Effector memory CD4-positive, alpha-beta T cell (primary cell): ENCODE measurements at places on chromosomes 7 and 10.

DNA sequence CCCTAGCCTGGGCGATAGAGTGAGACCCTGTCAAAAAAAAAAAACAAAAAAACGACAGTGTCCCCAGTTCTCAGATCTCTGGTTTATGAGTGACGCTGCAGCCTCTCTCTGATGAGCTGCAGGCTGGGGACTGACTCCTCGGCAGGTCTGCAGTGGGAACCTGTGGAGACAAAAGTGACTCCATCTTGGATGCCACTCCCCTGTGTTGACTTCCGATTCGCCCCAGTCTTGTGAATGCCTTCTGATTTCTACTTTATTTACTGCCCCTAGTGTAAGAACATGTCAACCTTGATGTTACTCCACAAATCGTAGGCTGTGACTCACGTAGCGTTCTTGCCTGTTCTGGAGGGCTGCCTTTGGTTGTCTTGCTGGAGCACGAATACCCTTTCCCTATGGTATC lies 6.2 kb downstream of the TACR2 start:
- no peak for DNase-seq

GRCh38 chr7:69775231-69775771 lies 177.0 kb downstream of the AUTS2 start:
- DNase-seq, result no peak

DNA sequence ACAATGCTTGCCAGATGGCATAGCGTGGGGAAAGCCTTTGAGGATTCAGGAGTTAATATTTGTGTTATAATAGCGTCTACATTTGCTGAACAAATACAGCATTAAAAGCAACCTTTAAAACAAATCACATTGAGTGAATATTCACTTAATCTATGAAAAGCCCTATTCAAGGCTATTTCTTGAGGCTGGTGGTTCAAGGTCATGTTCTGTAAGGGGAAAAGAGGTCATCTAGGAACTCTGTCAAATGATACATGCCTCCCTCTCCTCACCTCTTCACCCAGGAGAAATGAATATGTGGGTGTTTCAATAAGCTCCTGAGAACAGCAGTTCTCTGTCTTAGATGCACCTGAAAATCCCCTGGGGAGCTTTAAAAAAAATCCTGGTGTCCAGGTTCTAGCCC lies 303.0 kb downstream of the ELMO1 start:
- DNase-seq, result no peak

GRCh38 chr7:154409703-154410311 lies 357.6 kb downstream of the DPP6 start:
- no peak for DNase-seq

- DNase-seq, result peak; percentile 44
These were observed 52.4 kb upstream of the ITGB1 start for GRCh38 chr10:33010132-33011037.

DNA sequence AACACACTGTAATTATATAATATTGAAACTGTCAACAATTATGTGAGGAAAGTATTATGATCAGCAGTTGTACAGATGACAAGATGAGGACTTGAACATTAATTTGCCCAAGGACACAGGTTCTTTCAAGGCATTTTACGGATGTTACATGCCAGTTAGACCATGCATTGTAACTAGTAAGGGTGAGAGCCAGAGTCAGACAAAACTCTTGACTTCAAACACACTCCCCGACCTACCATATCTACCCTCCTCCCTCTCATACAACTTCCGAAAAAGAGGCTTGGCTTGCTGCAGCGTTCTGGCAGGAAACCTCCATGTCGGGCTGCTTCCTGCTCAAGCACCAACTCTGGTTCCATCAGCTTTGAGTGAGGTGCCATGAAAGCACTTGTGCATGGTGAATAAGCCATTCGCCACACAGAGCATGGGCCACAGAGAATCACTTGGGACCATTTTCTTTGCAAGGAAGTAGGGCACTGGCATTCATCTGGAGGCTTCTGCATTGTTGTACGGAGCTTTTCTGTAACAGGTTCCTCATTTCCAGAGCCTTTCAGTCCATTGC lies 53.2 kb downstream of the FOXI2 start:
- DNase-seq, result no peak

- DNase-seq, result peak; percentile 25
These were observed 70.8 kb upstream of the UCN3 start for GRCh38 chr10:5293691-5294550.

DNA sequence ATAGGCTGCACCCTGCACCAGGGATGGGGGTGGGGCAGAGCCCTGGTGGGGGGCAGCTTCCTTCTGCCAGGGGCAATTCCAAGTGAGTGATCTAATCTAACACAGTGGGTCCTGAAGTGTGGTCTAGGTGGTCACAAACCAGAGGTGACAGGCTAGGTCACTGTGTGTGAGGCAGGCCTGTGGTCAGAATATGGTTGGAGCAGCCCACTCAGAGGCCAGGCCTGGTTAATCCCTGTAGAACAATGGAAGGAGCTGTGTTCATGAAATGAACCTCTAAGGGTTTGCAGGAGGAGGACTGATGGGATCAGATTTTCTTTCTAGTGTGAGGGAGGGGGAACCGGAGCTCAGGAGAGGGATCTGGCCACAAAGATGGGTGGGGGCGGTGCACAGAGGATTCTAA lies 10.0 kb upstream of the TSPAN14 start:
- DNase-seq, result no peak

- DNase-seq, result no peak
These were observed 136.5 kb upstream of the ETV1 start for GRCh38 chr7:14125998-14126397.

- DNase-seq, result no peak
These were observed 86.5 kb upstream of the NPVF start for GRCh38 chr7:25314731-25315267.

- DNase-seq, result no peak
These were observed 125.8 kb downstream of the PCLO start for GRCh38 chr7:83036721-83037380.

GRCh38 chr10:100383251-100383650 lies 36.2 kb downstream of the SCD start:
- DNase-seq, result no peak

DNA sequence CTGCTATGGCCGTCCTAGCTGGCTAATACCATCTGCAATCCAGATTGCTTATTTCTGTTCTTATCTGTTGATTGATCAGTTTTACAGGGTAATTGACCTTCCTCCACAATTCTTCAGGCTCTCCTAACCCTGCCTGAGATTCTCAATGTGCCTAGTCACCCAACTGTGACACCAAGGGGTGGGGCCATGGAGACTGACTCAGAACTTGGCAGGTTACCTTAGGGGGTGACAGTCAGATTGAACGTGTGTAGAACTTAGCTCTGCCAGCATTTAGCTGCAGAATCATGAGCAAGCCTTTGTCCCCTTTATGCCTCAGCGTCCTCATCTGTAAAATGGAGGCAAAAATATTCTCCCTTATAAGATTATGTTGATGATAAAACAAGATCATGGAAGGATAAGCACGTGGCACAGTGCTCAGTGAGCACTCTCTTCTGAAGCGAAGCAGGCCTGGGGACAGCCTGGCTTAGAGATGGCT lies 19.1 kb upstream of the LEP start:
- no peak for DNase-seq

- no peak for DNase-seq
These were observed 7.6 kb downstream of the TMEM184A start for GRCh38 chr7:1548438-1548831.

- DNase-seq, result no peak
These were observed 96.4 kb downstream of the MARCHF5 start for GRCh38 chr10:92387289-92387940.

- DNase-seq, result no peak
These were observed 347.0 kb downstream of the GPAM start for GRCh38 chr10:111836571-111836970.

GRCh38 chr7:4733936-4734528 lies 41.4 kb upstream of the AP5Z1 start:
- no peak for DNase-seq

- DNase-seq, result no peak
These were observed 40.9 kb downstream of the LANCL2 start for GRCh38 chr7:55405856-55406541.

GRCh38 chr7:99312316-99313203 lies 13.1 kb upstream of the ARPC1A start:
- peak; percentile 56 for DNase-seq

DNA sequence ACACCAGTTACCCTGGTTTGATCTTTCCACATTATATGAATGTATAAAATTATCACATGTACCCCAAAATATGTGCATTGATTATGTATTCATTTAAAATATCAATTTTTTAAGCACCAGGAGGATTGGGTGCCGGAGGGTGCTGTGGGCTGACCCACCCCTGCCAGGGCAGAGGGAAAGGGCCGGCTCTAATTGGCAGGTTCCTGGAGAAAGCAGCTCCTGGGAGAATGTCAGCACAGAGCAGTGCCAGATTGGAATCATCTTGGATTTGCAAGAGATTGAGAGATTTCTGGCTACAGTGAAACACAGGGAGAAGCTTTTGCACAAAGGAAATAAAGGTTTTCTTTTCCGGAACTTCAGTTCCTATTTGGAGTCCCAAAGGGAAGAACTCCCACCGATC lies 264.4 kb upstream of the TCERG1L start:
- DNase-seq, result no peak

DNA sequence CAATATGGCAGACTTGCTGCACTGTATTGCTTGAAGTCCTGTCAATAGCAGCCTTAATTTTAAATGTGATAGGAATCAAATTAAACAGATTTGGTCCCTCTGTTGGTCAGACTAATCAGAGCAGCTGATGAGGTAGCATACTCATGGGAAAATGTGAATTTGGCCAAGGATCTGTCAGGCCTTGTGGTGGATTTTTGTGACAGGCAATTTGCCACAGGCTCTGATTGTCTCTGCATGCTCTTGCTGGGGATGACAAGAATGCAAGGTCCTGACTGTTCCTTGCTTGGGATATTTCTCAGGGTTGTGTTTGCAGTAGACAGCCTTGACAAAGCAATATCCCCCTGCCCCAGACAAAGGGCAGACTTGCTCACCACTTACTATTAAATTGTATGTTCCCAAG lies 41.5 kb upstream of the GARS1 start:
- no peak for DNase-seq

DNA sequence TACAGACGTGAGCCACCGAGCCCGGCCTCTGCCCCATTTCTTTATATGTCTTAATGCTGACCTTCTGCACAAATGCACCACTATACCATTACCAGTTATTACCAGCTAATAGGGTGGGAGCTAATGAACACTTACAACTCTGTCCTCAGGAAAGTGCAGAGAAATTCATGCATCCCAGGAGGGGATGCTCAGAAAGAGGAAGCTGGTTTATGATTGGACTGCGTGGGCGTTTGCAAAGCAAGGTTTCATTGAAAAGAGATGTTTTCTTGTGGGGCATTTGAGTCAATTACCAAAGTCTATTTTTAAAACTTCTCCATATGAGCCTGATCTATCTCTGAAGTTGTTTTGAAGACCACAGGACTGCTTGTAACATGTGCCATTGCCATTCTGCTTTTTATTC lies 417.7 kb upstream of the CELF2 start:
- no peak for DNase-seq

DNA sequence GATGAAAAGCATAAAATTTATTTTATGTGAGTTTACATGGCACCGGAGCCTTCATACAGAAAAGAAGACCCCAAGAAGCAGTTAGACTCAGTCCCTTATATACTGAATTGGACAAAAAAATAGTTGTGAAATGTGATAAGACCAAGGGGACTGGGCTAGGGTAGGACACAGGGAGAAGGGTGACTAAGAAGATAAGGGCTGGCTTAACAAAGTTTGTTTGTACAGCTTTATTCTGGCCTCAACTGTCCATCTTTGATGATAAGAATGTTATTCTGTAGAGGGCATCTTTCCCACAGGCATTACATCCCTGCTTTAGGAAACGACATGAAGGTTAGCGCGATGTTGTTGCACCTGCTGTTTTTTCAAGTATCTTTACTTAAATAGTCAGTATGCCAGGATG lies 86.5 kb downstream of the SEC61G start:
- no peak for DNase-seq

- no peak for DNase-seq
These were observed 150.9 kb downstream of the RGS10 start for GRCh38 chr10:119391440-119392251.

GRCh38 chr7:85292908-85293576 lies 106.2 kb upstream of the SEMA3D start:
- no peak for DNase-seq

- no peak for DNase-seq
These were observed 134.4 kb upstream of the FAM3C start for GRCh38 chr7:121530227-121531174.

- no peak for DNase-seq
These were observed 134.9 kb upstream of the SAMD8 start for GRCh38 chr10:74976565-74976964.

GRCh38 chr10:10164848-10165247 lies 852.8 kb upstream of the CELF2 start:
- DNase-seq, result no peak

DNA sequence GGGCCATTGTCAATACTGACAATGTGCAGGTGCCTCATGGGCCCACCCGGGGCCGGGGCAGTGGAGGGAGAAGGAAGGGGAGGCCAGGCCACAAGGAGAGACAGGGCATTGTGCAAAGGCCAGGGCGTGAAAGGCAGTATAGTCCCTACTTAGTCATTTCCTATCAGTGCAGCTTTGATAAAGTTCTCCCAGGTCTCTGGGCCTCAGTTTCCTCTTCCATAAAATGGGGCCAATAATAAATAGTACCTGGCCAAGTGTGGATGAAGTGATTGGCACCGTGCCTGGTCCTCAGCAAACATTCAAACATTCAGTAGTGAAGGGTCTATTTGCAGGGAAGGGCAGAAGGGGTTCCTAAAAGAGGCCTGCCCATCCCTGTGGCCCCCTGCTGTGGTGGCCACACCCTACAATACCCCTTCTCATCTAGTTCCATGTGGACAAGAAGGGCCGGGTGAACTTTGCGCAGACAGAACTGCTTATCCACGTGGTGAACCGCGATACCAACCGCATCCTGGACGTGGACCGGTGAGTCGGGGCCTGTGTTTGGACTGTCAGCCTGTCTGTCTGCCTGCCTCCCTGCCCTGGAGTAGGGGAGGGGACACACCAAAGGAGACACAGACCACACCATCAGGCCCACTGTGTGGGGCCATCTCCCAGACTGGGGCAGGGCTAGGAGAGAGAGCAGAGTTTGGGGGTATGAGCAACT lies 36.9 kb upstream of the VSIR start:
- DNase-seq, result no peak

- no peak for DNase-seq
These were observed 996 bp upstream of the C10orf90 start for GRCh38 chr10:126671402-126671975.

GRCh38 chr10:112434988-112435619 lies 11.6 kb downstream of the ZDHHC6 start:
- DNase-seq, result no peak

DNA sequence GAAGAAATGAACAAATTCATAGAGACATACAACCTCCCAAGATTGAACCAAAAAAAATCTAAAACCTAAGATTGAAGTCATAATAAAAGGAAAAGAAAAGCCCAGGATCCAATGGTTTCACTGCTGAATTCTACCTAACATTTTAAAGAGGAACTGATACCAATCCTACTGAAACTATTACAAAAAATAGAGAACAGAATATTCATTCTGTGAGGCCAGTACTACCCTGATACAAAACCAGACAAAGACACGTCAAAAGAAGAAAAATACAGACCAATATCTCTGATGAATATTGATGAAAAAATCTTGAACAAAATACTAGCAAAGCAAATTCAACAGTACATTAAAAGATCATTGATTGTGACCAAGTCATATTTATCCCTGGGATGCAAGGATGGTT lies 128.5 kb upstream of the STEAP1 start:
- no peak for DNase-seq
